T47D (cell line): ENCODE measurements at places on chromosomes 2 and 18.

- DNase-seq, result no peak
Observed at GRCh38 chr2:24160761-24161160, 14.1 kb upstream of the FAM228A start.

GRCh38 chr18:13039806-13040205 is 48.6 kb downstream of the CEP192 start:
- DNase-seq, result no peak

DNA sequence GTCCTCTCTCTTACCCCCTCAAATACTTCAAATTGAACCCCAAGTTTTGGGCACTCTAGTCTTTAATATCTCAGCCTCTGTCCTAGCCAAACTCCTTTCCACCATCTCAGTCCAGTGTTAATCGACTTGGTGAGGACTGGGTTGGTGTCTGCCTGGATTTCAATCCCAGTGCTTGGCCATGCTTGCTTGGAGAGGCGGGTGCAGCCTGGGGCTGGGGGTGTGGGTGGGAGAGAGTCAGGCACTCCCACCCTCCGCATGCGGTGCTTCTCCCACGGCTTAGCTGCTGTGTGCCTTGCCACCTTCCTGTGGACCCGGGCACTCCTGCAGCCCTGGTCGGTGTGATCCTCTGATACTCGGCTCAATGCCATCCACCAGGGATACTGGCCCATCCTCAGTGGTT is 220.8 kb upstream of the HDAC4 start:
- no peak for DNase-seq

GRCh38 chr18:71808616-71809015 is 735.5 kb downstream of the CBLN2 start:
- DNase-seq, result peak; percentile 24

DNA sequence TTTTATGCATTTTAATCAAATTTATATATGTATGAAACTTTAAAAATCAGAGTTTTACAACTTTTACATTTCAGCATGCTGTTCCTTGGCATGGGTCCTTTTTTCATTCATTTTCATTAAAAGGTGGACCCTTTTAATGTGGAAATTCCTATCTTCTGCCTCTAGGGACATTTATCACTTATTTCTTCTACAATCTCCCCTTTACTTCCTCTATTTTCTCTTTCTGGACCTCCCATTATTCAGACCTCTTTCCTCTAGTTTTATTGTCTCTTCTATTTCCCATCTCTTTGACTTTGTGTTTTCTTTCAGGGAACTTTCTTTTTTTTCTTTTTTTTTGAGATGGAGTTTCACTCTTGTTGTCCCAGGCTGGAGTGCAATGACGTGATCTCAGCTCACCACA is 5.7 kb downstream of the PROC start:
- no peak for DNase-seq

DNA sequence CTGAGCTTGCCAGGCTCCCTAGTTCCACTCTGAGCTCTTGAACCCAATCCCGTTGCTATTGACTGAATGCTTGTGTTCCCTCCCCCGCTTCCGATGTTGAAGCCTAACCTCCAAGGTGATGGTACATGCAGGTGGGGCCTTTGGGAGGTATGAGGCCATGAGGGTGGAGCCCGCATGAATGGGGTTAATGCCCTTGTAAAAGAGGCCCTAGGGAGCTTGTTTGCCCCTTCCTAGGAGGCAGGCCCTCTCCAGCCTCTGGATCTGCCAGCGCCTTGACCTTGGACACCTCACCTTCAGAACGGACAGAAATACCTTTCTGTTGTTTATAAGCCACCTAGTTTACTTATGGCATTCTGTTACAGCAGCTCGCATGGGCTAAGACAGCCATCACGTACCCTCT is 71.6 kb downstream of the TFCP2L1 start:
- no peak for DNase-seq

GRCh38 chr2:31202833-31203232 is 14.5 kb downstream of the CAPN14 start:
- peak; percentile 5 for DNase-seq

DNA sequence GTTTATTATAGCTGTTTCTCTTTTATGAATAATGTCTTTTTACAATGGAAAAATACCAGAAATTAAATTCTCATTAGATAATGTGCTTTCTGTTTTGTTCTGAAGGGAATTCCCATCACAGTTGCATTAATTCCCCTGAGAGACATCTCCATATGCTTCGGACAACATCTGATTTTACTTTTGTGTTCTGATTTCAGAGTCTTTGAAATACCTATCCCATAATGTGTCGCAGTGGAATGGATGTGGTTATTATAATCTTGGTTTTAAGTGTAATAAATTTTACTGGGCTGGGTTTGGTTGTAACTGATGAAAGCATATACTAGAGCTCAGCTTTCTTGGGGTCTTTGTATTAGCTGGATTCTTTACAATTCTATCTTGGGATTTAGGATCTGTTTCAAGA is 12.5 kb downstream of the SPTBN1 start:
- no peak for DNase-seq

- DNase-seq, result no peak
Observed at GRCh38 chr18:2853173-2853925, 6.5 kb downstream of the EMILIN2 start.

DNA sequence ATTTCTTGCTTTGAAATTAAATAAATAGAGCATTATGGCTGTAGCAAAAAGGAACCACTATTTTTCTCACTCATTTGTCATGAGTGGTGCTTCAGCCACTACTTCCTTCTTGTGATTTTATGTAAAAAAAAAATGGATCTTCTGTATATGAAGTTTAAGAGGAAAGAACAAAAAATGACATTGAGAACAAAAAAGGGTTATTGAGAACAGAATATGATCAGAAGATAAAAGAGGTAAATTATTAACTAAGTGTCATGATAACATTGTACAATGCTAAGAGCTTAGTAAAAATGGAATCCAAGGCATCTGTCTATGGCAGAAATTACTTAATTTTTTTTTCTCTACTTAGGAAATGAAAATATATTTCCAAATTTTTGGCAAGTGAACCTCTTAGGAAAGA is 103.5 kb downstream of the PKP4 start:
- DNase-seq, result no peak

- peak; percentile 15 for DNase-seq
Observed at GRCh38 chr18:5197032-5197434, at the start of gene AKAIN1. Gene AKAIN1, minus strand, starts transcription at chr18:5197257. Its CDS starts 204 bp downstream, at chr18:5197053.
